ENCODE measurements at places on chromosomes 11 and 22. TPM values are rescaled to one million over a fixed set of nuclear protein-coding genes. Genes with fewer than 3 reads are reported as not detected.

- no peak for DNase-seq
Measured at GRCh38 chr11:64364435-64364834, 5.5 kb downstream of the RPS6KA4 start.

The RAB39A gene
- total RNA-seq = 1.3 TPM

The TBX1 gene
- 1.6 TPM for total RNA-seq

- no peak for DNase-seq
Measured at GRCh38 chr11:111018566-111018965, 227.0 kb upstream of the POU2AF2 start.

- DNase-seq = no peak
Measured at GRCh38 chr22:35506259-35506570, 34.4 kb upstream of the RASD2 start.

All from left colon (tissue), 2 donors.